Stimulated activated CD4-positive, alpha-beta T cell treated with anti-CD3 and anti-CD28 coated beads, Interleukin-4, amount 100 ng/mL, for 48 hours (primary cell): ENCODE measurements at places on chromosomes 7 and 10.

GRCh38 chr10:118680197-118680596 lies 74.6 kb downstream of the CACUL1 start:
- no peak for DNase-seq

DNA sequence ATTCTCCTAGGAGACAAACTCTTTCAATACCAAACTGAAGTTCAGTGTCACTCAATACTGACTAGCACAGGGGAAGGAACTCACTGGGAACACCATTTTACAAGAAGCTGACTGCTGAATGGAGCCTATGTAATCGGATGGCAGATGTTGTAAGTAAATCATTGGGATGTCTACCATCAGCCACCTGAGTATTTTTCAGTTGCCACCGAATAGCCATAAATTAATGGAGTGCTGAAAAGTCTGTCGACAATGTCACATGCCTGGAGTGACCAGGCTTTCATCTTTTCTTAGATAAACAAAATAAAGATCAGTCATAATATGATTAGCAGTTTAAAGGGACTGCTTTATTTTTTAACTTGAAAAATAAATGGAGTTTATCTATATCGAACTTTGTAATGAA lies 145.9 kb upstream of the SEMA3E start:
- DNase-seq: no peak

DNA sequence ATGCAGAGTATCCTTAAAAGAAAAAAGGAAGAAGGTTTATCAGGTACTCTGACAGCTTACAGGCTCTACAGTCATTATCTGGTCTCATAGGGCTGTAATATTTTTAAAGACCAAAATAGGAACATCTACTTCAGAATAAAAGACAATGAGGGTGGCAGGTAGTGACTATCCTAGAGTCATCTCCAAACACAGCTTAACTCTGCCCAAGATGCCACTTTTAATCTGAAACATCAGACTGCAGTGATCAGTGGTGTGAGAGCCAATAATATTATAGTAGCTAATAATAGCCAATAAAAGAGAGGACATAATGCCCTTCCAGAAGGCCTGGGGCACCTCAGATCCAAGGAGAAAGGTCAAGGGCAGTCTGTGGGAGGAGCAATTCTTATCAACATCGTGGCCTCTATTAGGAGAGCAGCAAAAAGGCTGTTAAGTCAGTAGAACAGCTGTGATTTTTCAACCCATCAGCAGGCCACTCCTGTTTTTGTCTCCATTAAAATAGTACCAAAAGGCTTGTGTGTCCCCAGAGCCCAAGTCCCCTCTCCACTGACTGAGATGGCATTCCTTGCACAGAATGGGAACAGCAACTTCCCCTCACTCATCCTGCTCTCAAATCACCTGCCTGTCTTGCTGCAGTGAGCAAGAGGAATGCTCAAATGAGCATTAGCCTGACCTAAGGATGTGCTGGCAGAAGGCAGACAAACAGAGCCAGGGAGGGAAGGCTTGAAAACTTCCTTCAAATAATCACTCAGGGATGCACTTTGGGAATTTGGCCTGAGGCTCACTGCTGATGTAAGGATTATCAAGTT lies 20.7 kb upstream of the SPOCK2 start:
- no peak for DNase-seq

GRCh38 chr7:38451840-38452239 lies 178.4 kb upstream of the TARP start:
- DNase-seq: no peak

DNA sequence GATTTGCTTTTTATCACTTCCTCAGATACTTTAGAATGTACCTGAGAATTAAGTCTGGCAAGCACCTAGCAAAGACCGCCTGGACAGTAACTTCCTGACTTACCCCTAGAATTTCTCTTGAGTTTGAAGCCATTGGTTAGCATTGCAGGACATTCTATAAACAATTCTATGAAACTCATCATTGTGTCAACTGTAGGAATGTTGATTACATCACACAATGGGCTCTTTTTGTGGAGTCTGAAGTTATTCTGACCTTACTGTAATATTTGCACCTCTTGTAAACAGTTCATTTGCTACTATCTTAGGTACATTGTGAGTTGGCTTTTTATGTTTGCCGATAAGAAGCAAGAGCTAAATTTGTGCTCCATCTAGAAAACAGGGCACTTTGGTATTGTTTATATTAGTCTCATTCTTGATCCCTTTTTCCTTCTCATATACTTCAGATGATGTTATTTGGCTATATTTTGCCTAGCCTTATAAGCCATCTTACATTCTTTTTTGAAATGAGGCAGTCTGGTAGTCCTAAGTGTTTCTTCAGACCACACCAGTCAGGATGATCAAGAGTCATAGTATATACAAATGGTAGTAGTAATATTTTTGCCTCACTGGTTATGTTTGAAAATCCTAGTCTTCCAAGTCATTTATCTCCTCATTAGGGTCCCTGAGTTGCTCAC lies 52.4 kb downstream of the CASD1 start:
- DNase-seq: no peak

DNA sequence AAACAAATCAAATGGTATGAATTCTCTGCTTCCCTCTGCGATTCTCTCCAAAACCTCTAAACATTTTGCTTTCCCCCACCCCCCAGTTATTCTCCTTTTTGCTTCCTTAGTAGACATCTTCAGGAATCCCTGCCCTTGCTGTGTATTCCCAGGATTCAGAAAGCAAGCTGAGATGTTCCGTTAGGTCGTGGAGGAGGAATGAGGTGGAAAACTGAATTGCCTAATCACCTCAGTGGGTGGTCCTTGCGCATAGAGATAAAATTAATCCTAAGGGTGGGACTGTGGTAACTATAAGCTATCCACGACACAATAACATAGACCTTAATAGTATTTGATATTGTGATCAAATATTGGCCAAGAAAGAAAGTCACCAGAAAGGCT lies 49.1 kb upstream of the SEMA3C start:
- DNase-seq: no peak

- no peak for DNase-seq
Observed at GRCh38 chr10:80461208-80462183, 7.4 kb downstream of the TSPAN14 start.

- DNase-seq: no peak
Observed at GRCh38 chr10:34462056-34462455, 353.0 kb downstream of the PARD3 start.

- DNase-seq: no peak
Observed at GRCh38 chr7:42932811-42933591, 825 bp downstream of the MRPL32 start.

GRCh38 chr7:36155811-36156361 lies 2.8 kb downstream of the EEPD1 start:
- DNase-seq: no peak

GRCh38 chr7:3158341-3158760 lies 114.7 kb upstream of the CARD11 start:
- no peak for DNase-seq

DNA sequence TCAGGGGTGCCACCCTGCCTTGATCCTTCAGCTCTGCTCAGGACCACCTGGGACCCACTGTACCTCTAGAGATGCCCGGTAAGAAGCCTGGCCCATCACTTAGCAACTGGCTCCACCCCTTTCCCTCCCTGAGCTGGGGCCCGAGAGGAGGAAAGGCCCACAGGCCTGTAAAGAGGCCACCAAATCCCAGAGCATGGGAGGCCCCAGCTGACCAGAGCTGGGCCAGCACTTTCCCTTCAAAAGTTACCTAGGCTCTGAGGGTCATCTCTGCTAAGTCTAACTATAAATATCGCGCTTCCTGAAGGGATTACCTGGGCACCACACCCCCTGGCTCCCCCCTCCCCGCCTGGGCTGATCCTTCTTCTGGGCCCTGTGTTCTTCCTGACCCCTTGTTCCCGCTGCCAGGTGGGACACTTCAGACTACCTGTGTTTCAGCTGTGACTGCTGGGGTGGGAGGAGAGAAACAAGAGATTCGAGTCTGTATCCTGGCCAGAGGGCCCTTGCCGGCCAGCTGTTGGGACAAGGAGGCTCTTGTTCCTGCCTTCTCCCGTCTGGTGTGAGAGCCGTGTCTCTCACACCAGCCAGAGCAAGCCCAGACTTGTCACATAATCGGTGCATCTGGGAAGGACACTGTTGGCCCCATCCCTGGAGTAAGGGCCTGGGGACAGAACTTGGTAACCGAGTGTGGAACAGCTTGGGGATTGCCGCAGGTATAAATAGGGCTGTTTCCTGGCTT lies 22.8 kb upstream of the ANKRD2 start:
- DNase-seq: no peak

DNA sequence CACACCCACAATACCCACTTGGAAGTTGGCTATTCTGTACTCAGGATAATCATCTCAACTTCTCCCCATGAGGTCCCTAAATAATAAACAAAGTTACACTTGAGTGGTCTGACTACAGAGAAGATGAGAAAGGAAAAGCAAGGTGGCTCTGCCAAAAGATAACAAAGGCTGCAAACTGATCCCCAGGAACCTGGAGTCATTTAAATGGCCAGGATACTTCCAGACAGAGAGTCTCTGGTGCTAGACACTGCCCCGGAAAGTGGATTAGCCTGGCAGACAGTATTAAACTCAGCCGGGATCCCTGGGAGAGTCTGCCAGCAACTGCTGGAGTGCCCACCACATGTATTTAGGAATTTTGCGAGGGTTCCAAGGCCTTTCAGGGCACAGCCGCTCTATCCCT lies 93.7 kb downstream of the DGKI start:
- DNase-seq: no peak

DNA sequence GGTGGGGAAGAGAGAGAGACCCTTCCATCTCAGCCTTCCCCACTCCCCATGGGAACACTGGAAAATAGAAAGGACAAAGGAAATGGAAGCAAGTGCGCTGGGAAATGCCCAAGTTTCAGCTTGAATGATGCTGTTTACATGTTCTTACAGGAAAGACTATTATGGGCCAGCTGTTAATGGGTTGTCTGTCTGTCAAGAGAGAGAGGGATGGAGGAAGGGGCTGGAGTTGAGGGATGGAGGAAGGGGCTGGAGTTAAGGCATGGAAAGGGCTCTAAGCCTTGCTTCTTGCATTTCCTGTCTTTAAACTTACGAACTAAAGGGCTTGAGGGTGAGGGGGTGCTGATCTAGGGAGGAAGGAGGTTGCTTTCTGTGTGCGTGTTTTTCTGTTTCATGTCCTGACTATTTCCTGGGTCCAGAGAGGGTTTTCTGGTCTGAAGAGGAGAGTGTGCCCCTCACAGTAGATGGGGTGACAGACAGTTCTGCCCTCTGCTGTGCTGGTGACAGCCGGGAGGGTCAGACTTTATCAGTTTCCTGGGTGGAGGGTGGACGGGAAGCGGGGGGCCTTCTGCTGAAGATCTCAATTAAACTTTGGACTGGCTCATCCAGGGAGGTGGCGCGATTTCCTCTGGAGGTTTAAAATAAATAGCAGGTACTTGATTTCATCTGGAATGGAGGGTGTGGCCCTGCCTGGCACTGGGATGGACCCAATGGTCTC lies 30.5 kb downstream of the GRK5 start:
- DNase-seq: no peak

- DNase-seq: no peak
Observed at GRCh38 chr7:46357290-46357689, 436.2 kb upstream of the IGFBP3 start.

- DNase-seq: no peak
Observed at GRCh38 chr7:33745934-33746333, 159.4 kb upstream of the BMPER start.

DNA sequence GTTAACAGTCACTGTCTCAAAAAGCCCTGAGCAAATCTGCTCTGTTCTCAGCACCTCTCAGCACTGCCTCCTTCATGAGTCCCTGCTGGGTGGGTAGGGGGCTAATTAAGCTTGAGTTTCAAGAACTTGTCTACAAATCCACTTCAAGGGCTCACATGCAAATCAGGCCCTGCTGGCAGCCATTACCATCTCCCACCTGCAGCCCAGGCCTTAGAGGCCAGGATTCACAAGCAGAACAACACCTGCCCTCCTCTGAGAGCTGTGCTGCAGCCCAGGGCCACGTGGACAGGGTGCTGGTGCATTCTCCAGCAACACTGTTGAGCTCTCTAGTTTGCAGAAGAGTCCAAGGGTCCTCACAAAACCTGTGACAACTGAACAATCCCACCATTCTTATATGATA lies 119.2 kb downstream of the DPP6 start:
- no peak for DNase-seq

DNA sequence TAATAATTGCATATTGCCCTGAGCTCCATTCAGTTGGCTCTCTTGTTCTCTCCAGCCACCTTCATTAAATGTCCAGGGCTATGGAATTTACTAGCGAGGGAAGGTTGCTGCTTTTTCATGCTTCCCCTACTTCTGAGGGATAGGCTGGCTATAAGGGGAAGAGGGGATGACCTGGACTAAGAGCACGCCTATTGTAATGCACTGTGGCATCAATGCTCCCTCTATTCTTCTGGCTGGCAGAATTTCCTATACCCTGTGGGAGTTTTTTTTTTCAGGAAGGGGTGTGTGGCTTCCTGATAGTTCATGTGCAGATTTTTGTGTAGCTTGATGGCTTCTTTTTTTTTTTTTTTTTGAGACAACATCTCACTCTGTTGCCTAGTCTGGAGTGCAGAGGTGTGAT lies 155.8 kb downstream of the SND1 start:
- DNase-seq: no peak
